ENCODE measurements at places on chromosomes 7 and 10.

- DNase-seq = peak; percentile 70
Observed at GRCh38 chr7:129401967-129402860, 32.0 kb upstream of the STRIP2 start.

- no peak for DNase-seq
Observed at GRCh38 chr10:89390476-89391225, 1.8 kb upstream of the IFIT1 start.

DNA sequence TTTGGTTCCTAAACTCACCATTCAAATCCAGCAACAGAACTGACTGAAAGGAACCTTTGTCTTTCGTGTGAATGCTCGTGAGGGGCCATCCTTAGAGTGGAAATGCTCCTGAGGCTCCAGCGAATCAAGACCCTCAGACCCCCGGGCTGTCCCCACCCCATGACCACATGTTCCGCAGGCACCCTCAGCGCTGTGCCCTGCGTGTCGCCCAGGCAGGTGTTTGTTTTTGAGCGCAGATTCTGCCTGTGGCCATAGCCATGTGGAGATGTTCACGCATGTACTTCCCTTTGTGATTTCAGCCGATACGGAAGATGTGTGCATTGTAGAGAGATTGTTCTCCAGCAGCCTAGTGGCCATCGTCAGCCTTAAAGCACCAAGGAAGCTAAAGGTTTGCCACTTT lies 24.2 kb downstream of the WIPI2 start:
- DNase-seq = no peak

DNA sequence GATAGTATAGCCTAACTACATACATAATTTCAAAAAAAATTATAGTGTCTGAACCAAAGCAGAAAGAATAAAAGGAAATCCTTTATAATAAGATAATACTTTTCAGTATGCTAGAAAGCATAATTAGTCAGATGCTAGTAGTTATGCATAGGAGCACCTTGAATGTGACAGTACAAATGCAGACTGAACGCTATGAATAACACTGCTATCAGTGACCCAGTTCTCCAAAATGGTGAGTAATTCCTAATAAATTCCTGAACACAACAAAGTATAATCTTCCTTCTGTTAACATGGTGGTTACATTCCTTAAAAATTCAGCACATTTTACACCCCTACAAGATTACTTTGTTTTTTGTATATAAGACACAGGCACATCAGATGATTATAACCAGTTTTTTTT lies 1.2 kb upstream of the CHPF2 start:
- DNase-seq = no peak

GRCh38 chr7:151020231-151020630 lies 4.1 kb downstream of the ATG9B start:
- no peak for DNase-seq

- DNase-seq = no peak
Observed at GRCh38 chr10:51928162-51928561, 228.8 kb upstream of the CSTF2T start.

GRCh38 chr10:52541006-52541473 lies 227.0 kb downstream of the DKK1 start:
- no peak for DNase-seq

GRCh38 chr10:86968994-86969355 lies 693 bp downstream of the ADIRF start:
- DNase-seq = no peak

DNA sequence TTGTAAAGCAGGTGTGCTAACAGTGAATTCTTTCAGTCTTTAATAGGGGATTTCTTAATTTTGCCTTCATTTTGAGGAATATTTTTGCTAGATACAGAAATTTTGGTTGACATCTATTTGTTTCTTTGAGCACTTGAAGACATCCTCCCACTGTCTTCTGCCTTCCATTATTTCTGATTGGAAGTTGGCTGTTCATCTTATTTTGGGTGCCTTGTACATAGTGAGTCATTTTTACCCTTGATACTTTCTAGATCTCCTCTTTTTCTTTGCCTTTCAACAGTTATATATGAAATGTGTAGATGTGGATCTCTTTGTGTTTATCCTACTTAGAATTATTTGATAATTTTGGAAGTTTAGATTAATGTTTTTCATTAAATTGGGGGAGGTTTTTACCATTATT lies 631.0 kb downstream of the AUTS2 start:
- peak; percentile 24 for DNase-seq

- no peak for DNase-seq
Observed at GRCh38 chr10:28169525-28169924, 133.3 kb downstream of the MPP7 start.

- DNase-seq = no peak
Observed at GRCh38 chr10:25026463-25026862, 10.1 kb downstream of the THNSL1 start.

DNA sequence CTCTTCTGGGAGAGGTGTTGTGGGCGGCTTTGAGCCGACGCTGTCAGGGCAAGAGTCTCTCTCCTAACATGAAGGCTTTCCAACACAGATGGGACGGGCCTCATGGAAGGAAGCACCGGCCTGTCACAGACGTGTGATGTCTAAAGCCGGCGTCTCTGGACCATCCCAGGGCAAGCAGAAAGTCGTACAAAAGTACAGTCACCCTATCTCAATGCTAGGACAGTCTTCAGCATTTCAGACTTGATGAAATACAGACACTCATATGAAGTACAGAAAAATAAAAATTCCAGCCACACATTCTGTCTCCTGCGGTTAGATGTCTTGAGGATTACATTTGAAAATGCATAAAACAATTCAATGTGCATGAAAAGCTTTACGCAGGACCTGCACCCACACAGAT lies 30.6 kb downstream of the CYP2W1 start:
- no peak for DNase-seq

DNA sequence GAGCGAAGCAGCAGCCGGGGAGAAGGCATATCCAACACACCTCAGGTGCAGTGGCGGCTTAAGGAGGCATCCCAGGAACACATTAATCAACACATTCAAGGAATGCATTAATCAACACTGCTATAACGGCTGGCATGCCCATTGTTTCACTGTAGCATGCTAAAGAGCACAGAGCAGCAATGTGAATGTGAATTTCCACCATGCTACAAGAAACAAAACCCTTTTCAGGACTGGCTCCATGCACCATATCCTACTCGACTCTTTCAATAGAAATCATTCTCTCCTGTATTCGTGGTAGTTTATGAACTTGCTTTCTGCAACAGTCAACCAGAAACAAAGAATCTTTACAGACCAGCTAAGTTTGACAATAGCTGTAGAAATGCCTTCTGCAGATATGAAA lies 149.0 kb downstream of the NRCAM start:
- DNase-seq = no peak

DNA sequence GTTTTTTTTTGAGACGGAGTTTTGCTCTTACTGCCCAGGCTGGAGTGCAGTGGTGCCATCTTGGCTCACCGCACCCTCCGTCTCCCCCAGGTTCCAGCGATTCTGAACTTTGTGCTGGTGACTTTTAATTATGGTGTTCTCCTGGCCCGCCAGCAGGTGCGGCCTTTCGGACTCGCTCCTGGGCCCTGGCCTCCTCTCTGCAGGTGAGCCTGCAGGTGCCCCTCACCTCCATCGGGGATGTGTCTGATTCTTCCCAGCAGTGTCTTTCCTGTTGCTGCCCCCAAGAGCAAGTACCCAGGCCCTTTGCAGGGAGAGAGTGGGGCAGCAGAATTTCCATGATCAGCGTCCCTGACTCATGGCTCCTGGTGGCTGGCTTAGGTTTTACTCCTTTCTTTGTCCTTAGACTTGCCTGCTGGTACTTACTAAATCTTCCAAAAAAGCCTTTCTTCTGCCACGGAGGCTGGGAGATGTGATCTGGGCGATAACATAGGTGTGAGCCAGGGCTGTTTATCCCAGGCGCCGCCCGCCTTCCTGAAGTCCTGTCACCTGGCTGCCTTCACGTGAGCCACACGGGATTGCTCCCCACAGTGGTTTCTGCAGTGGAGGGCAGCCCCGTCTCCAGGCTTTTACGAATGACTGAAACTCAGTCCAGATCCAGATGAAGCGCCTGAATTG lies 10.7 kb downstream of the WIPI2 start:
- no peak for DNase-seq

GRCh38 chr7:92178928-92179924 lies at the start of gene LRRD1:
LRRD1 (minus strand) TSS chr7:92179142; CDS start chr7:92165202, 13,940 bp downstream.
- peak; percentile 72 for DNase-seq
